G401 (cell line): ENCODE measurements at places on chromosomes 6 and 20.

DNA sequence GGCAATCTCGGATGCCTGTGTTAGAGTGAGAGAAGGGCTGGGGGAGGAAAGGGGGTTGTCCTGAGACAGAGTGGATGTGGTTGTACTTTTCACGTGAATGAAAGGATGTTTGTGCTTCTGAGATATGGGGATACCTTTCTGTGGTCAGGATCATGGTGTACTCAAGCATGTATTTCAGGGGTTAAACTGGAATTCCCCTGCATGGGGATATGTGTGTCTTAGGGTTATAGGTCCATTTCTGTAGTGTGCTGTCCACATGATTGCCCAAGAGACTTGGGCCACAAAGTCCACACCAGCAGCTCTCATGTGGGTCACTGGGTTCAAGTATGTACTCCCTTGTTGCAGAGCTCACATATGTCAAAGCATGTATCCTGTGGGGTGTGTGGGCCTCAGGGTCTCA lies 10.5 kb downstream of the SYNGAP1 start:
- no peak for DNase-seq

- DNase-seq, result no peak
Measured at GRCh38 chr20:35702824-35703695, 3.9 kb downstream of the ROMO1 start.

- DNase-seq, result no peak
Measured at GRCh38 chr20:46104262-46104661, 13.9 kb upstream of the CD40 start.

GRCh38 chr20:57507477-57507876 lies 17.5 kb downstream of the CTCFL start:
- DNase-seq, result peak; percentile 25

GRCh38 chr20:64216036-64216435 lies 39.5 kb upstream of the PCMTD2 start:
- peak; percentile 92 for DNase-seq

DNA sequence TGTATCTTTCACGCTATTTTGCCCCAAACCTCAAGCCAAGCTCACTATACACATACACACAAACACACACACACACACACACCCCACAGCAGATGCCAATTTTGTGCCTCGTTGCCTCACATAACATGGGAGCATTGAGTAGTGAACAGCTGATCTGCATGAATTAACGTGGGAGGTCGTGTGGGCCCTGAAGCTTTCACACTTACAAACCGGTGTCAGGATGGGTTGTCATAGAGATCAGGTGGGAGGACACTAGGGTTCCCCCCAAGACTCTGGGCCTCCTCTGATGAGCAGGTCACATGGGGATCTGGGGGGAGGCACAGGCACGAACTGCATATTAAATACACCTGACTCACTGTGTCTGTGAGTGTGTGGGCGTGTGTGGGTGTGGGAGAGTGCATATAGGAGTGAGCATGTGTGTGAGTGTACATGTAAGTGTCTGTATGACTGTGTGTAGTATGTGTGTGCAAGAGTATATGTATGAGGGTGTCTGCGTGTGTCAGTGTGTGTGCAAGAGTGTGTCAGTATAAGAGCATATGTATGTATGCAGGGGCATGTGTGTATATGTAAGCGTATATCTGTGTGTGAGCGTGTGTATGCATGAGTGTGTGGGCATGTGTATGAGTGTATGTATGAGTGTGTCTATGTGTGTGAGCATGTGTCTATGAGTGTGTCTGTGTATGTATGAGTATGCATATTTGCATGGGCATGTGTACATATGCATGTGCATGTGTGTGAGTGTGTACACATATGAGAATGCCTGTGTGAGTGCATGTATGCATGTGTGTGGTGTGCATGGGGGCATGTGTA lies 370.4 kb downstream of the PREX1 start:
- no peak for DNase-seq

DNA sequence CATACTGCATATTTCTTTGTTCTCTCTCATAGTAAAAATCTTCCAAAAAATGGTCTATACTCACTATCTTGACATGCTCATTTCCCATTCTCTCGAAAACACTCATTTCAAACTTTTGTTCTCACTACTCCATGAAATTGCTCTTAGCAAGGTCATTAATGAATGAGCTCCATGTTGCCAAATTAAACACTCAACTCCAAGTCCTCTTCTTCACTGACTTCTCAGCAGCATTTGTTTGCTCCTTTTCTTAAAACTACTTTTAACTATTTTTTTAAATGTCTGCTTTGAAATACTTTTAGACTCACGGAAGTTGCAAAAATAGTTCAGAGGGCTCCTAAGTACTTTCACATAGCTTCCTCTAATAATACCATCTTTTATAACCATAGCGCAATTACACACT lies 274.0 kb upstream of the PREP start:
- DNase-seq, result no peak

- DNase-seq, result no peak
Measured at GRCh38 chr6:136113736-136114173, 136.4 kb downstream of the MTFR2 start.
